Osteoblast (primary cell): ENCODE measurements at places on chromosomes 11 and 22.

DNA sequence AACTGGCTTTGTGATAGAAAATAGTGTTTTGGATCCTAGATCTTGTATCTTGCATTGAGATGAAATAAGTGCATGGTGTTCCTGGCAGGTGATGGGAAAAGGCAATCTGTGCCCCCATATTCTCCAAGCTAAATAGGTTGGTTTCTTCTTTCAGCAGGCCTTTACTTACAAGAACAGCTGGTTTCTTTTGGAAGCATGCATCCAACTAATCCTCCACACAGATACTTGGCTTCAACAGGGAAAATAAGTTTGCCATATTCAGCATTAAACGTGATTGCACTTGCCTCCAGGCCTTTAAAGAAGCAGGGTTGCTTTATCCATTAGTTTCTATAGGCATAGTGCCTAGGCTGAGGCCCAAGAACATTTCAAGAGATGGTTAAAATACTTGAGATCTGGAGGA lies 59.9 kb downstream of the APIP start:
- peaks cover 27% of the 10 kb centered on the region for H3K27me3 ChIP-seq
- H3K27ac ChIP-seq: no peak overlapping the region
- no peak for DNase-seq
- H3K4me3 ChIP-seq: no peak overlapping the region
- H3K4me1 ChIP-seq: no peaks in the 10 kb centered on the region

DNA sequence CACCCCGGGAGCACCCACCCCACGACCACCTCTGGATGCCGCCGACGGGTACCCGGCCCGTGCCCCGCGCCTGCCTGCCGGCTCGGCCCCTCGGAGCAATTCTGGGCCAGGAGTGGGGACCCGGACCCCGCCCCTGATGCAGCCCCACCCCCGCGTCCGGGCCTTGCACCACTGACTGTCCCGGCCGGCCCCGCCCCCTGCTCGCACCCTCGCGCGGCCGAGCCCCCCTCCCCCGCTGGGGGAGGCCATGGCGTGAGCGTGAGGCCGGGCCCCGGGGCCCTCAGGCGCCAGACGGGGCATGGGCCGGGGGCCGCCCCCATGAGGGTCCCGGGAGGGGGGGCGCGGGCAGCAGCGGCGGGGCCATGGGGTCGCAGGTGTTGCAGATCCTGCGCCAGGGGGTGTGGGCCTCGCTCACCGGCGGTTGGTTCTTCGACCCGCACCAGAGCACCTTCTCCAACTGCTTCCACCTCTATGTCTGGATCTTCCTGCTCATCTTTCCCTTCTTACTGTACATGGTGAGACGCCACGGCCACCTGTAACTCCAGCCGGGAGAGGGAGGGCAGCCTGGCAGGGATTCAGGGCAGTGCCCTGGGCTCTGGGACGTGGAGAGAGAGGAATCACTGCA lies 486 bp downstream of the PCNX3 start:
- H3K4me3 ChIP-seq: peak overlapping the region; percentile 83
- peaks cover 28% of the 10 kb centered on the region for H3K4me1 ChIP-seq
- DNase-seq: peak; percentile 97
- peaks cover 37% of the 10 kb centered on the region for H3K36me3 ChIP-seq
- peak overlapping the region; percentile 63 for H3K27ac ChIP-seq
- H3K27me3 ChIP-seq: no peaks in the 10 kb centered on the region

DNA sequence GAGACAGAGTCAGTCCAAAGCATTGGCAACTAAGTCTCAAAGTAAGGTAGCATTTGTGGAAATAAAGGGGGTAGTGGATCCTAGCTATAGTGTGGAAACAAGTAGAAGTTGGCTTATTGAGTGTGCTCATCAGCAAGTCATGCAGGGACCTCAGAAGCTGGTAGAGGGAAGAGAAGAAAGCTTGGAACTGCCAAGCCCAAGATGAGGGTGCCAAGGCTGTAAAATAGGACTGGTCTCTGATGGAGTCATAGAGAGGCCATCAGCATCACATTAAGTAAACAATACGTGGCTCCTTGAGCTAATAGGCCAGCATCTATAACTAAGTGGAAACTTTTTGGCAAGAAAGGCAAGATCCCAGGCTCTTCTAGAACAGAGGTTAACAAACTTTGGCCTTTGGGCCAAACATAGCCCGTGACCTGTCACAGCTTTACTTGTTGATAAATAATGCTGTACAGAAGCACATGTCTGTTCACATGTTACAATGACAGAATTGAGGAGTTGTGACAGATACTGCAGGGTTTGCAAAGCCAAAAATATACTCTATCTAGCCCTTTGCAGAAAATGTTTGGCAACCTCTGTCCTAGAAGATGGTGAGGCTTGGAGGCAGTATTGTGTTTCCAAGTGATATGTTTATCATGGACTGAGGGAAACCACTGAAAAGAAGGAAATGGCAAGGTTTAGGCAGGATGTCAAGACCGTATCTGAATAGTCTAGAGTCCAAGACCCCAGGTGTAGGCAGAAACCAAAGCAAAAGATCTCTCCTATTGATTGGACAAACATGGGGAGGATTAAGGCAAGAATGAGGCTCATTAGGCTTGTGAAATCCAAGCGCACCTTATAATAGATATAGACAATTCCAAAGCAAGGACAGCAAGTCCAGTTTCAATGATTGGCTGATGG lies 62.5 kb upstream of the CD44 start:
- no peak for DNase-seq
- H3K4me1 ChIP-seq: peaks cover 14% of the 10 kb centered on the region
- no peaks in the 10 kb centered on the region for H3K36me3 ChIP-seq
- no peak overlapping the region for H3K27ac ChIP-seq
- no peaks in the 10 kb centered on the region for H3K27me3 ChIP-seq
- no peak overlapping the region for H3K4me3 ChIP-seq

GRCh38 chr11:18700375-18700774 lies 1.8 kb downstream of the TMEM86A start:
- H3K27me3 ChIP-seq: peaks cover 17% of the 10 kb centered on the region
- no peaks in the 10 kb centered on the region for H3K36me3 ChIP-seq
- H3K27ac ChIP-seq: no peak overlapping the region
- no peak overlapping the region for H3K4me3 ChIP-seq

DNA sequence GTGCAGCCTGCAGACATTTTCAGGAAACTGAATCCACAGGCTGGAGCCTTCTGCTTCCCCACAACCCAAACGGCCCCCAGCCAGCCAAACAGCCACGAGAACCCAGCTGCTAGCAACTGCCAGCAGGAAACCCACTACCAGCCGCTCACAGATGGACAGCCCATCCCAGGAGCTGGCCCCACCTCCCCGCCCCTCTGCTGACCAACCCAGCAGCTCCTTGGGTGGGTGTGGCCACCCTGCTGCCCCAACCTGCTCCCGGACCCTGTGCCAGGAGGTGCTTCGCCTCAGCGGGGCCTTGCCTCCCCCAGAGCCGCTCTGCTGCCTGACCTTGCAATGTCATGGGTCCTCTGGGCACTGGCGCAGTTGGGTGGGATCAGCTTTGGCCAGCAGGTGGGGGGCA lies 8.2 kb upstream of the CCDC188 start:
- no peak for DNase-seq
- H3K4me3 ChIP-seq: no peak overlapping the region
- no peak overlapping the region for H3K27ac ChIP-seq
- H3K27me3 ChIP-seq: no peaks in the 10 kb centered on the region

GRCh38 chr11:64086258-64087123 lies 50.8 kb downstream of the FLRT1 start:
- H3K4me1 ChIP-seq: peaks cover 9% of the 10 kb centered on the region
- no peak for DNase-seq
- no peak overlapping the region for H3K27ac ChIP-seq
- no peaks in the 10 kb centered on the region for H3K36me3 ChIP-seq
- H3K4me3 ChIP-seq: no peak overlapping the region
- no peaks in the 10 kb centered on the region for H3K27me3 ChIP-seq

DNA sequence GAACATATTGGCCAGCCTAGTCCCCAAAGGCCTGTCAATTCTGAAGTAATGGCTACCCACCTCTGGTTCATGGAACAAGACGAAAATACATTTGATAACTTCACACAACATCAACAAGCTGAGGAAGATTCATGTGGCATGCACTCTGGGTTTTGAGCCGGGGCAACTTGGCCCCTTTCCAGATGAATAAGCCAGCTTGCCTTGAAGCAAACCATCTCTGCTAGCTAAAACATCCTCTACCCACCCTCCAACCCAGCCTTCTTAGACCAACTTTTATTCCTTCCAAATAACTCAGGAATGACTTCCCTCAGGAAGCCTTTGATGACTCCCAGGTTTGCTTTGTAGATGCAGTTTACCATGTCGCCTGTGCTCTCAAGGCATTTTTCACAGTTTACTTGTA lies 94.4 kb downstream of the SLC1A2 start:
- H3K4me1 ChIP-seq: peaks cover 16% of the 10 kb centered on the region
- H3K27ac ChIP-seq: no peak overlapping the region
- no peak for DNase-seq
- H3K27me3 ChIP-seq: no peaks in the 10 kb centered on the region

GRCh38 chr22:17832665-17833064 lies 58.4 kb upstream of the BID start:
- peaks cover 25% of the 10 kb centered on the region for H3K36me3 ChIP-seq
- no peak for DNase-seq
- H3K4me1 ChIP-seq: no peaks in the 10 kb centered on the region
- no peak overlapping the region for H3K27ac ChIP-seq
- no peak overlapping the region for H3K4me3 ChIP-seq
- no peaks in the 10 kb centered on the region for H3K27me3 ChIP-seq

DNA sequence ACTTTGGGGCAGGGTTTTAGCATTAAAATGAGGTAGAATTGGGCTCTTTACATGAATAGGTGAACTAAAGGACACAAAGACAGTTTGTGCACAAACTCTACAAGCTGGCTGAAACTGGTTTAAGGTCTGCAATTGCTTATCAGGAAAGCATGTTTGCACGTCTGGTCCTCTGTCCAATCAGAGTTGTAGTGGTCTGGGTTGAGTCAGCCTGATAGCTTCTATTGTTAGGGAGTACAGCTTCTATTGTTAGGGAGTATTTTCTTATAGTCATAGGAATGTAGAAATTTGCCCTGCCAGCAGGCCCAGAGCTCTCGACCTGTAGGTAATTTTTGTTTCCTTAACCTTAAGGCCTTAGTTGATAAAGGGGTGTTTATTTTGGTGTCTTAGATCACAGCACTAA lies 1422.4 kb downstream of the LRRC4C start:
- no peaks in the 10 kb centered on the region for H3K4me1 ChIP-seq
- no peaks in the 10 kb centered on the region for H3K27me3 ChIP-seq
- DNase-seq: no peak
- H3K4me3 ChIP-seq: no peak overlapping the region
- no peak overlapping the region for H3K27ac ChIP-seq

DNA sequence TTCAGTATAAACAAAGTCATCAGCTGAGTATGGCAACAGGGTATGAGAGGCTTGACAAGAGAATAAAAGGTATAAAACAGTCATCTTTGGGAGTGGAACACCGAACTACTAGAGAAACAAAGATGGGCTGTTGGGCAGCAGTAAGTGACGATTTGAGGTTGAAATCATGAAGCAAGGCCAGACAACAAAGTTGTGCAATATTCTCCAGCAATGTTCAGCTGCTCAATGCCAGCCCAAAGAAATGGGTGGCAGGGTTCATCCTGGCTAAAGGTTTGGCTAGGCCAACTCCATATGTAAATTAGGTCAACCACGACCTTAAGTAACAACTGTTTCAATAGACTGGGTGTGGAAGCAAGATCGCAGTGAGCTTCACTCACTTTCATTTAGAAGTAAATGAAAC lies 6.2 kb downstream of the APIP start:
- H3K27me3 ChIP-seq: no peaks in the 10 kb centered on the region
- H3K4me1 ChIP-seq: peaks cover under 1% of the 10 kb centered on the region
- H3K27ac ChIP-seq: no peak overlapping the region
- DNase-seq: no peak

DNA sequence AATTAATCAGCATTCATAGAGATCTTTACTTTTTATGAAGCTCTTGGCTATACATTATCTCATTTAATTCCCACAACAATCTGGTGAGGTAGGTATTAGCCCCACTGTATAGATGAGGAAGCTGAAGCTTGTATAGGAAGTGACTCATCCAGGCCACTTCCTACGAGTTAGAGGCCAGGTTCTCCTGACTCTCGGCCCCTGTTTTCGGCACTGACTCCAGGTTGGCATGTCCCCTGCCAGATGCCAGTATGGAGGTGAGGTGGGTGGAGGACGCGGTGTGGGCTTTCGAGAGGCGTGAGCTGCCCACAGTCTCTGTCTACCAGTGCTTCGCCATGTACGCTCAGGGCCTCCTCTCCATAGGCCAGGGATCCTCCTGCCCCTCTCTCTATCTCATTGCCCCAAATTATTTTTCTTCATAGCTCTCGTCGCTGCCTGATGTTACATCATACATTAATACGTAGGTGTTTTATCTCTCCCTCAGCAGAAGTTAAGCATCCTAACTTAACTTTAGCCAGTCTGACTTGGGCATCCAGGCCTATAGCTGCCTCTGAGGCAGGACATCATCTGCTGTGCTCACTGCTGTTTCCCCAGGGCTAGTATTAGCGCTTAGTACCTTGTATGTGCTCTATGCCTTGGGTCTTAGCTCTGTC lies 9.0 kb downstream of the DGAT2 start:
- H3K36me3 ChIP-seq: no peaks in the 10 kb centered on the region
- no peak overlapping the region for H3K4me3 ChIP-seq
- peak; percentile 39 for DNase-seq
- no peak overlapping the region for H3K27ac ChIP-seq
- no peaks in the 10 kb centered on the region for H3K4me1 ChIP-seq

GRCh38 chr22:48832592-48832991 lies 995.1 kb downstream of the BRD1 start:
- H3K27ac ChIP-seq: no peak overlapping the region
- H3K4me3 ChIP-seq: no peak overlapping the region
- DNase-seq: no peak
- H3K36me3 ChIP-seq: no peaks in the 10 kb centered on the region

DNA sequence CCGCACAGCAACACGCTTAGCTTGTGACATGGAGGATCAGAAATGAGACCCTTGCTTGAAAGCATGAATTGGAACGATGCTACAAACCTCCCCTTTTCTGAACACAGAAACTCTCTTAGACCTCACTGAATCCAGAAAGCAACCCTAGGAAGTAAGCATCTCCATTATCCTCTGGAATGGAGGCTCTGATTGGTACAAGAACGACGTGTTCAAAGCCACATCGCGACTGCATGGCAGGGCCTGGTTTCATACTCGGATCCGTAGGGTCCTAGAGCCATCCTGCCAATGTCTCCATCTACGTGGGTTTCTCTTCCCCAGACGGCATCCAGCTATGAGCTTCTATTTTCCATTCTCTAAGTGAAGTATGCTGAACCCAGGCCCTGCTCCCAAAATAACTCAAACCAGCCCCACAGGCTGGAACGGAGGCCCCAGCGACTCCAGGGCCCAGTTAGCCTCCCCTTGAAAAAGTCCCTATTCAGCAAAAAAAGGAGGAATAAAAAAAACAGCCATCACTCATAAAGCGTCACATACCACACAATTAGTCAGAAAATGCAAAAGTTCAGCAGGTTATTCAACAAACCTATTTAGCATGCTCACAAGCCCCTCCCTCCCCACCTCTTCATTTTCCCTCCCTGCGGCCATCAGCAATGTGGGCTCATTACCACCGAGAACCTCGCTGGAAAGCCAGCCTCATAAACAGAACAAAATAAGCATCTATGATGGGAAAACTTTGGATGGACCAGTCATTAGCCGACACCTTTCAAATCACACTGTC lies 7.1 kb upstream of the MN1 start:
- peaks cover 6% of the 10 kb centered on the region for H3K27me3 ChIP-seq
- H3K4me3 ChIP-seq: no peak overlapping the region
- H3K4me1 ChIP-seq: no peaks in the 10 kb centered on the region
- no peak overlapping the region for H3K27ac ChIP-seq
